ENCODE measurements at places on chromosomes 5 and 9.

- no peak for DNase-seq
These were observed 20.4 kb upstream of the RFK start for GRCh38 chr9:76414661-76415060.

DNA sequence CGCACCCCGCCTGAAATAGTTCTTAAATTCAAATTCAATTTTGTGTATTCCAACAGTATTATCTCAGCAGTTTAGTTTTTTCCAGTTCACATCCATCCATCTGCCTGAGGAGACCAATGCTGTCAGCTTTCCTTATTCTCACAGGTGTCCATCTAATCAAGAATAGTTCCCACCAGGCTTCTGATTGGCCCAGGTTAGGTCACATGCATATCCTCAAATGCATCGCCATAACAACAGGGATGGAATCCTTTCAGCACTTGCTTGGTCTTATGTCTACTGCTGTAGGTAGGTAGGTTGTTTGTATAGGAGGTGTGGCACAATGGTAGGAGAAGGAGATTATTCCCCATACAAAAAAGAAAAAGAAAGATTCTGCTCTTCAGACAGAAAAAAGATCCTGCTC is 91.2 kb downstream of the UBE2R2 start:
- DNase-seq = no peak

DNA sequence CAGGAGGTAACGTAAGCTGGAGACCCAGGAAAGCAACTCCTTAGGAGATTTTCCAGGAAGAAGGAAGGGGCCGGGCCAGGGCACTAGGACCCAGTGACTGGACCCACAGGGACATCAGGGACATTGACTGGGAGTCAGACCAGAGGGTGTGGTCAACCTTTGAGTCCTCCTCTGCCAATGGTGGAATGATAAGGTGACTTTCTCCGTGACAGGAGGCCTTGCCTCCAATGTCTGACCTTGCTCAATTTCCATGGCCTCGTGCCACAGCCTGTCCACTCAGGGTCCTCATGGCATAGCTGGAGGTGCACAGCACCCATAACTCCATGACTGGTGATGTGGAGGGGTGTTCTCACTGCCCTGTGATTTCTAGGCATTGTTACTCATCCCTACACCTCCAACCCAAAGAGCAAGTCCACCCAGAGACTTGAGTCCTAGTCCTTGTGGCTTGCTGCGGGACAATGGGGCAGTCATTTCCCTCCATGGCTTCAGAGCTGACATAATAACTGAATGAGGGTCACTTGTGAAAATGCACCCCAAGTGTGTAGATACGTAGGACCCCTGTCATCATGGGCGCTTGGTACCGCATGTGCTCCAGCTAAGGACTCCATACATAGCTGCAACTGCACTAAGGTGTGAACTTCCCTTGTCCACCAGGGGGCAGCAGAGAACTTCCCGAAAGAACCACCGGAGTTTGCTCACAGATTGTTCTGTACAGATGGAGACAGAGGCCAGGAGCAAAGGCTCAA is 4.1 kb upstream of the AMBP start:
- DNase-seq = peak; percentile 88

- DNase-seq = no peak
These were observed 10.1 kb upstream of the ADRB2 start for GRCh38 chr5:148816357-148816756.

GRCh38 chr9:7756088-7756487 is 43.5 kb downstream of the DMAC1 start:
- no peak for DNase-seq

DNA sequence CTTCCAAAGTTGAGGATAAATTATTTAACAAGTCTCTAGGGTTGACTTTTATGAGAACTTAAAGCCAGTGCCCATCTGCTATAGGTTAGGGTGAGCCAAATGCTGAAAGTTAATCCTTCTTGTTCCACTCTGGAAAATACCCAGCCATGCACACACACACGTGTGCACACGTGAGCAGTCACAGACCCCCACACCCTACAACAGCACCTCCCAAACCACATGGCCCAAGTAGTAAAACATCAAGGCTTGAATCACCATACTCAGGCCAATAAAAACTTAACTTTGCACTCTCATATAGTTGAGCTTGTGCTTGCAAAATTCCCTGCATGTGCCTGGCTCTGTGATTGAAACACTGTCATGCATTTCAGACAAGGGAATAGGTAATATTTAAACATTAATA is 467.6 kb downstream of the ARHGEF28 start:
- DNase-seq = no peak

- no peak for DNase-seq
These were observed 24.7 kb downstream of the TBC1D2 start for GRCh38 chr9:98230789-98231188.

- no peak for DNase-seq
These were observed 53.2 kb downstream of the GOLM1 start for GRCh38 chr9:86046071-86046636.

DNA sequence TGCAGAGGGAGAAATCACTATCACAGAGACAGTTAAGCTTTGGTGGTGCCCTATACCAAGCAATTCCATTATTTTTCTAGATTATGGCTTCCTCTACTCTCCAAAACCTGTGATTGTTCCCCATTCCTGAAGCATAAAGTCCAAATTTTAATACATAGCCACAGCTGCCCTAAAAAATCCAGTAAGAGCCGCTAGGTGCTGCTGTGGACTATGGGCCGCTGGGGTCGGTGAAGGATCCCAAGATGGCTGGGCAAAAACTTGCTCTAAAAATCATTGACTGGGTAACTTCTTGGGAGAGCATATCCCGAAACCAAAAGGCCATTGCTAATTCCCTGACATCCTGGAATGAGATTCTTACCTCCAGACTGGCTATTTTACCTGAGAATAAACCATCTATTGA is 245.3 kb downstream of the NFIB start:
- DNase-seq = no peak

GRCh38 chr9:16180546-16180945 is 627.7 kb downstream of the CCDC171 start:
- no peak for DNase-seq

DNA sequence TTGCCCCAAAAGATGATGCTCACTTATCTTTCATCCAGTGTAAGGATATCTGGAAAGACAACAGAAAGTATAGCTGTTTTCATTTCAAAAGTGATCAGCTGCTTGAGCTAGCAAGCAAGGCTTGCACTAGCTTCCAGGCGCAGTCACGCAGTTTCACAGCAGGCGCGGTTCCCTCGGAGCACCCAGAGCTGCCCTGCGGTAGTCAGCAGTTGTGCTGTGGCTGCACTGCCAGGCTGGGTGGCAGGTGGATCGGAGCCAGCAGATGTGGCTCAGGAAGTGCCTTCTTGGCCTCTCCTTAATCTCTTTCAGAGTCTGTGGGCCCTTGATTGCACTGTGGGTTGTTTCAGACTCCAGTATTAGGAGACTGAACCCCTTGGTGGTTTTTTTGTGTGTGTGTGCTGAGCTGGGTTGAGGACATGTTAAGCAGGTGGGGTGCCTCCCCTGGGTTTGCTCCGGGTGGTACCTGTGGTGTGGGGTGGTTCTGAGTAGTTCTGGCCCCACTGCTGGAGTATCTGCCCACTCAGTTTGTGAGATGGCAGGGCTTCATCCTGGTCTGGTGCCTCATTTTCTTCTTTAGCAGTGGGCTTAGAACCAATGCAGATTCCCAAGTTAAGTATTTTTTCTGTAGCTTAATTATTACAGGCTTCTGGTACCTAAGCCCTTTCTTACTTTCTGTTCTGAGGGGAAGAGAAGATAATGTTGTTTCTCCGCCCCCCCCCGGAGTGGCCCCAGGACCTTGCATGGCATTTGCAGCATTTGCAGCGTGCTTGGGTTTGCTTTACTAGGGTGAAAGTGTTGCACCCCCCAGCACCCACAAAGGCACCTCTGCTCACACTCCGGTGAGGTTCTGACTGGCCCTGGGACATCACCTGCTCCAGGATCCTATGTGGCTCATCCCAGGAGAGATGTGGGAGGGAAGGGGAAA is 16.4 kb downstream of the TENT4A start:
- no peak for DNase-seq

- no peak for DNase-seq
These were observed 8.2 kb downstream of the IPPK start for GRCh38 chr9:92661743-92662142.

DNA sequence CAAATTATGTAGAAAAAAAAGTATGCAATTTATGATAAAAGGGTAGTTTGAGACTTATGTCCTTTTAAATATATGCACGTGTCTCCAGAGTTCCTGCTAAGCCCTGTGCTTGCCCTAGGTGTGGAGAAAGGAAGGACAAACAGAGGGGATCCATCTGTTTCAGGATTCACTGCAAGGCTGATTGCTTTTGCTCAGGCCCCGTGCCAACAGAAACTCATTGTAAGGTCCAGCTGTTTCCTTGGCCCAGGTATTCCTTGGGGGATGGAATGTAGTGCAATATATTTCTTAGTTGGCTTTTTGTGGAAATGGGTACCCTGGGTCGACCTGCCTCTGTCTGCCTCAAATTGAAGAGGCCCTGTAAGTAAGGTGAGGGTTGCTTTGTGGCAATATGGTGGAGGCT is 268.6 kb upstream of the CLINT1 start:
- no peak for DNase-seq

- no peak for DNase-seq
These were observed 191.6 kb upstream of the CTNND2 start for GRCh38 chr5:12095808-12096281.

- no peak for DNase-seq
These were observed 29.2 kb upstream of the TIFAB start for GRCh38 chr5:135481387-135481786.

- no peak for DNase-seq
These were observed 44.1 kb upstream of the TNFAIP8 start for GRCh38 chr5:119311688-119312087.

DNA sequence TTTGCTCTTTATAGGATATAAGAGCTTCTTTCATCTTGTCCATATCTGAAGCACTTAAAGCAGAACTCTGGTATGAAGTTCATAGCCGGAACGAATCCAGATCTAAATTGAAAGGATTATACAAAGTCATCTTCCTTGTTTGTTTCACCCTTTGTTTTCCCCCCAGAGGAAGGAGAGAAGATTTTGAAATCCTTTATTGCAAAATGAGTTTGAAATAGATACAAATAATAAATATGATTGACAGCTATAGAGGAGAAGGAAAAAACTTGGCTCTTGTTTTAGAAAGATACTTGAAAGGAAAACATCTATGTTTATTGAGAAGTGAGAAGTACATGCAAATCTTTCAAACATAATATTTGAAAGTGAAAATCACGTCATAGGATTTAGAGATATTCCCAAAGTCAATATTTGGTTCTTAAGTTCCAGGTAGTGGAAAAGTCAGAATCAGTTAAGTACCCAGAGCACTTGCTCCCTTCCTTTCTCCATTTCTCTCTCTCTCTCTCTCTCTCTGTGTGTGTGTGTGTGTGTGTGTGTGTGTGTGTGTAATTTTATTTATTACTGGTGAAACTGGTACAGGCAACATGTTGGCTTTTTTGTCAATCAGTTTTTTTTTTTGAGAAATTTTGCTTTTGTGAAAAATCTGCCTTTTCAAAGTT is 27.2 kb downstream of the PAM start:
- DNase-seq = no peak

- no peak for DNase-seq
These were observed 500.7 kb downstream of the PTPRD start for GRCh38 chr9:10112070-10112469.

DNA sequence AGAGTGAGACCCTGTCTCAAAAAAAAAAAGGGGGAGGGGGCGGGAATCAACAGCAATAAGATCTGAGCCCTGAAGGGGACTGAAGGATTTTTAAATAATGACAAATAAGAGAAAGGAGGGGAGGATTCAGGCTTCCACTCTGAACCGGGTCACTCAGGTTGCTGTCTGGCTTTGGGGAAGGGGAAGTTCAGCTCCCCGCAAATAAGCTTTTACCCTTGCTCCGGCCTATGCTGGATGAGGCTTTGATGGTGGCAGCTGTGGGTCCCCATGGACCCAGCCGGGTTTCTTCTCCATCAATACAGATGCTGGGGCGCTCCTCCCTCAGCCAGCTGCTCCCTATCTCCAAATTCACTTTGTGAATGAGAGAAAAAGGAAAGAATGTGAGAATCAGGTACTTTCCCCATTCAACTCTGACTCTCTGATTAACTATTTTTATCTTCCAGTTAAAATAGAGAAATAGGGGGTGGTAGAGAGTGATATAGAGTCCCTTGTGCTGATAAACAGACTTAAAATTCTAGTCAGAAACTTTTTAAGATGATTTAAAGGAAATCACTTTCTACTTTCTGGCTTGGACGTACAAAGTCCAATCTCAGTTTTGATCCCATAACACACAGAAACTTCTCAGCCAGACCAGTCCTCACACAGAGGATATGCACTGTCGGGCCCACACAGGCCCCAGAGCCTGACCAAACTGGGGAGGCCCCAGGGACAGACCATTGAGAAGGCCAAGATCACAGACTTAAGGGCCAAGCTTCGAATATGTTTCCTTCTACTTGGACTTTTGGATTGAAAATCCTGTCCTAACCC is 39.6 kb downstream of the C5orf15 start:
- DNase-seq = no peak

DNA sequence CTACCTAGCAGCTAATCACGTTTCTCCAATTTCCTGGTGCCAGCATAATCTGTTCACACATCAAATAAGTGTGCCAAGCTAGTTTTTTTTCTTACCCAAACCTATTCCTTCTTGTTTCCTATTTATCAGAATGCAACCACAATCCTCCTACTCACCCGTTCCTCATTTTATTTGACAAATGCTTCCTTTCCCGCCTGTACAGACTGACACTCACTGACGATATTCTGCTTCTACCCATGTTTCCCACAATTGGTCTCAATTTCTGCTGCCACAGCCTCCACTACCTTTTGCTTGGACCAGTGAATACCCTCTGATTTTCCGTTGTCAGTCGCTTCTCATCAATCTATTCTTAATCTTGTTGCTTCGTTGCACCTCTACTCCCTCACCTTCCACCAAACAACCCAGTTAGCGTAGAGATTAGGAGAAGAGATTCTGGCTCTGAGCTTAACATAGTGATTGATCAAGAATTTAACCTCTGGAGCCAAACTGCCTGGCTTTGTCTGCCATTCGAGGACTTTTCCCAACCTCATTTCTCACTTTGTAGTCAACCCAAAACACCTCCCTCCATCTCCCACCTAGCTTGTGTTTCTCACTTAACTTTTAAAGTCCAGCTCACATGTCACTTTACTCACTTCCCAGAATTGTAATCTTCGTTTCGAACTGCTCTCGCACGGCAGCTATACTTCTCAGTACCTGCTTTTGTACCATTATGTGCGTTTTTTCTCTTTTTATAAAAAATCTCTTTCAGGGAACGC is 729 bp upstream of the TMEM38B start:
- no peak for DNase-seq

GRCh38 chr5:76334574-76334973 is 68.5 kb upstream of the IQGAP2 start:
- DNase-seq = no peak

All from NCI-H526 (cell line).